Common myeloid progenitor, CD34-positive (primary cell): ENCODE measurements at places on chromosomes 12 and 14.

- peak; percentile 59 for DNase-seq
Measured at GRCh38 chr12:110585231-110585799, 2.2 kb upstream of the PPTC7 start.

- no peak for DNase-seq
Measured at GRCh38 chr12:56315249-56315621, 553 bp downstream of the CNPY2 start.

GRCh38 chr14:92760524-92760805 lies 12.0 kb upstream of the LGMN start:
- DNase-seq, result no peak

- peak; percentile 70 for DNase-seq
Measured at GRCh38 chr14:25406818-25407217, 356.9 kb upstream of the STXBP6 start.

- DNase-seq, result no peak
Measured at GRCh38 chr14:100359881-100360280, 36.7 kb downstream of the SLC25A47 start.

DNA sequence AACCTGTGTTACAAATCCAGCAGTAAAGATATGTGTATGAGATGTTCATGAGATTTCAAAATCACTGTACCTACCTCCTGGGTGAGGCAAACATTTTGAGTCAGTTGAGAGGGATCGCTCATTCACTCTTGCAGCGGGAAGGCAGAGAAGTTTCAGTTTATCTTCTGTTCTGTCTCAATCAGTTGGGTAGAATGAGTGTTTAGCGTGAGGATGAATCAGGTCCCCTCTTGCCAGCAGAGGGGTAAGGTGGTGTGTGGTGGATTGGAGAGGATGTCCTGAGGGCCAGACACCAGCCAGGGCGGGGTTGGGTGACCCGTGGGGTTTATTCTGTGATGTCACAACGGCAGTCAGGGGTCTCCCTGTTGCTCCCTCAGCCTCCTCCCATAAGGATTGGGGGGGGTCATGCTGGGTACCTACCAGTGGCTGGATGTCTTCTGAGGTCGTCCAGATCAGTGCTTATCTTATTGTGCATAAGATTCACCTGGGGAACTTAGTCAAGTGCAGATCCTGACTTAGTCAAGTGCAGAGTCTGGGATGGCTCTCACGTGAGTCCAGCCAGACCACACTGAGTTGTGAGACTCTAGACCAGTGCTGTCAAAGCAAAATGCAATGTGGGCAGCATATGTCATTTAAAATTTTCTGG lies at the start of gene GSG1:
TSS of gene GSG1 (minus strand) at position 277 of the 643 bp plus-strand sequence. CDS start at position 122, 155 bp downstream.
- no peak for DNase-seq

DNA sequence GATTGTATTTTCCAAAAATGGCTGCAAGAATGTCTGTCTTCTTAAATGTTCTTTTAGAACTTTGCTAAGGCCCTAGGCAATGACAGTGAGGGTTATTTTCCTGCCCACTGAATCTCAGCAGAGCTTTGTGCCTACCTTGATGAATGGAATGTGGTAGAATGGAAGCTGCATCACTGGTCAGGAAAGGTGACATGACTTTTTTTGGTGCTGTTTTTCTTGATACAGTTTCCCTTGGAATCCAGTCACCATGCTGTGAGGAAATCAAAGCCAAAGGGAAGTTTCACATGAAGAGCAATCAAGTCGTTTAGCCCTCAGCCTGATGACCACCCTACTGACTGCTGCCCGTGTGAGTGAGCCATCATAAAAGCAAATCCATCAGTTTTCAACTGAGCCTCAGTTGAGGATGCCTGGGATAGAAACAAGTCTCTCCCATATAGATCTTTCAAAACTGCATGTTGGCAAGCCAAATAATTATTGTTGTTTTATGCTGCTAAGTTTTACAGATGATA lies 886.0 kb upstream of the FBXO33 start:
- DNase-seq, result no peak

- DNase-seq, result peak; percentile 11
Measured at GRCh38 chr12:121441555-121441954, 41.6 kb downstream of the RNF34 start.

DNA sequence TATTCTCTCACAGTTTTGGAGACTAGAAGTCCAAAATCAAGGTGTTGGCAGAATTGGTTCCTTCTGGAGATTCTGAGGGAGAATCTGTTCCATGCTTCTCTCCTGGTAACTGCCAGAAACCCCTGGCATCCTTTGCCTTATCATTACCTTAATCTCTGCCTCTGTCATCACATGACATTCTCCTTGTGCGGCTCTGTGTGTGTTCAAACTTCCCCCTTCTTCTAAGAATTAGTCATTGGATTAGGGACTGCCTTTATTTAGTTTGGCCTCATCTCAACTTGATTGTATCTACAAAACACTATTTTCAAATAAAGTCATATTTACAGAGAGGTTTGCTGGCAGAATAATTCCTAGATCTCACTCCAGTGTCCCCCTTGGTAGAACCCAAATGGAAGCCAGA lies 68.9 kb downstream of the ZNF641 start:
- no peak for DNase-seq

DNA sequence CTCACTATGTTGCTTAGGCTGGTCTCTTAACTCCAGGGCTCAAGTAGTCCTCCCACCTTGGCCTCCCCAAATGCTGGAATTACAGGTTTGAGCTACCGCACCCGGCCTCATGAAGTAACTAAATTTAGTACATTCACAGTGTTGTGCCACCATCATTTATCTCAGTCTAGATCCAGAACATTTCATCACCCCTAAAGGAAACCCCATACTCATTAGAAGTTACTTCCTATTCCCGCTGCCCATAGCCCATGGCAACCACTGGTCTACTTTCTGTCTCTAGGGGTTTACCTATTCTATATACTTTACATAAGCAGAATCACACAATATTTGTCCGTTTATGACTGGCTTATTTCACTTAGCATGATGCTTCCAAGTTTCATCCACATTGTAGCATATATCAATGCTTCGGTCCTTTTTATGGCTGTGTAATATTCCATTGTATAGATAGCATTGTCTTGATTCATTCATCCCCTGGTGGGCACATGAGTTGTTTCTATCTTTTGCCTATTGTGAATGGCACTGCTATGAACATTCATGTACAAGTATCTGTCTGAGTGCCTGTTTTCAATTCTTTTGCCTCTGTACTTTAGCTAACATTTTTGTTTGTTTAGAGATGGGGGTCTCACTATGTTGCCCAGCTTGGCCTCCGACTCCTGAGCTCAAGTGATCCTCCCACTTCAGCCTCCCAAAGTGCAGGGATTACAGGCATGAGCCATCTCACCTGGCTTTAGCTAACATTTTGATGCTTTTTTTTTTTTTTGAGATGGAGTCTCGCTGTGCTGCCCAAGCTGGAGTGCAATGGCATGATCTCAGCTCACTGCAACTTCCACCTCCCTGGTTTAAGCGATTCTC lies 10.2 kb upstream of the SH2B3 start:
- DNase-seq, result no peak

- DNase-seq, result peak; percentile 45
Measured at GRCh38 chr14:93984987-93985410, 8.6 kb upstream of the ASB2 start.

DNA sequence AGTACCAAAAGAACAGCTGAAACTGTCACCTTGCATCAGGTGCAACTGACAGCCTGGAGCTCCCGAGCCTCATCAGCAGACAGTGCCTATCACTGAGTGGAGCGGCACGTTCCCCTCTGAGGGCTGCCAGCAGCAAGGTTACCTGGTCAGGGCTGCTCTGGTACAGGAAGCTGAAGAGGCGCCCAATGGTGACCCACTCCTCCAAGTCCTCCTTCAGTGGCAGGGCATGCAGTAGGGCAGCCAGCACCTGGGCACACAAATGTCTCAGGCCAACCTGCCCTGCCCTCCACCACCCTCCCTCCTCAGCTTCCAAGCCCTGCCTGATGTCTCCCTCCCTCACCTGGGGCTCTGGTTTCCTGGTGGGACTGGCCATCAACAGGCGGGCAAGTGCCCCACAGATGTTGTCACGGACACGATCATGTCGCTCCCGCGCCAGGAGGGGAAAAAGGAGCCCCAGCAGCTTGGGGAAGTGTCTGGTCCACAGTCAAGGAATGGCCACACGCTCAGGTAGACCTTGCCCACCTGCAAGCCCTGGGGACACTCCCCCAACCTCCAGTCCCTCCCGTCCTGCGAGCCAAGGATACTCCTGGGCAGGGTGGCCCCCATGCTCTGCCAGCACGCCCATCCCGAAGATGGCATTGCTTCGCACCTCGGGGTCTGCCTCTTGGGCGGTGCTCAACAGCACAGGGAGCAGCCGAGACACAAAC lies 7.1 kb downstream of the IPO4 start:
- no peak for DNase-seq

- DNase-seq, result no peak
Measured at GRCh38 chr14:93643676-93644075, 144.6 kb downstream of the PRIMA1 start.

DNA sequence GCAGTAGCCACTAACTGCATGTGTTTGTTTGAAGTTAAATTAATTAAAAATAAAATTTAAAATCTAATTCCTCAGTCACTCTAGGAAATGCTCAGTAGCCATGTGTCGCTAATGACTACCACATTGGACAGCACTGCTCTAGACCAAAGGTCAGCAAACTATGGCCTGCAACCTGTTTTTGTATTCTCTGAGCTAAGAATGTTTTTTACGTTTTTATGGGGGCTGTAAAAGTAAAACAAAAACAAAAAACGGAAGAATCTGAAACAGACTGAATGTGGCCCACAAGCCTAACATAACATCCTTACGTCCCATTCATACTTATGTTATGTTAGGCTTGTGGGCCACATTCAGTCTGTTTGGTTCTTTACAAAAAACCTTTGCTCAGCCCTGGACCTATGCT lies 57.8 kb downstream of the LIN52 start:
- DNase-seq, result no peak

DNA sequence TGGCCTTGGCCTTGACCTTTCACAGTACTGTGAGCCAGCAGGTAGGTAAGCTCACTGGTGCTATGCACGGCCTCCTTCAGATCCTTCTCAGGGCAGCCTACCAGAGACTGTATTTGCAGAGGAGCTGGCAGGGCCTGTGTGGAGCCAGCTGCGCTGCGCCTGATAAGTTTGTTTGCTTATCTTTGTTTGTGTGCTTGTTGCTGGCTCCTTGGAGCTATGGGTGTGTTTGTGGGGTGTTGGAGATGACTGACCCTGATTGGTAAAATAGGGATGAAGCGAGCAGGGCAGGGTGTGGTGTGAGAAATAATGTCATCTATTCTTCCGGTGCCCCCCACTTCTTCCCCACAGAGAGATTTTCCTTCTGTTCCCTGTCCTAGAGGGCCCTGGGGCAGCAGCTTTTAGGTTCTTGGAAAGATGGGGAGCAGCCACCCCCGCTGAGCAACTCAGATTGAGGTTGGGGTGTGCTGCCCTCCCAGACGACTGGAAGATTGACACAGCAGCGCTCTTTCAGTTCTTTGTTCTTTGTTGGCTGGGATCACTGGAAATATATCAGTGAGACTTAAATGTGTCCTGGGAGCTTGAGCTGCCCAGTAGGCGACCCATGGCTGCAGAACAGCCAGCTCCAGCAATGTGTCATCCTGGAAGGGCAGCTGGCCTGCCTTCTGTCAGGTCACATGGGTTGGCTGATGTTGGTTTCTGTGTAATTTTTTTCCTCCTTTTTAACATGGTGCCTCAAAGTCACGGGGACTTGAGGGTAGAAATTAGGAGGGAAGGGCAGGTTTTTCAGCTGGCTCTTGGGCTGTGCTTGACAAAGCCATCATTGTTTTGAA lies 19.6 kb downstream of the MLXIP start:
- DNase-seq, result peak; percentile 61

DNA sequence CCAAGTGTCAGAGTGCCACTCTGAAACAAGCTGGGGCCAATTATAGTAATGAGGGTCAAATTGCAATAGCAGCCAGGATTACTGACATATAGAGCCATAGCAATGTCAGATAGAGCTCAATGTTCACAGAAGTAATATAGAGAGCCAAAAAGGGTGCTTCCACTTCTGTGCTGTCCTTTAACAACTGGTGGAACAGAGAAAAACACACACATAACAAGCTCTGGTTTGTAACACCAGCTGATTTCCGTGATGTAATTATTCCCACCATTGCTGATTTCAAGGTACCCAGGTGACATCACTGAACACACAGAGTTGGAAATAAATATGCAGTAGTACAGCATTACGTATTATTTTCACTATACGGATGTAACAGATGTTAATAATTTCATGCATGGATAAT lies 3.0 kb upstream of the CLEC2B start:
- no peak for DNase-seq

DNA sequence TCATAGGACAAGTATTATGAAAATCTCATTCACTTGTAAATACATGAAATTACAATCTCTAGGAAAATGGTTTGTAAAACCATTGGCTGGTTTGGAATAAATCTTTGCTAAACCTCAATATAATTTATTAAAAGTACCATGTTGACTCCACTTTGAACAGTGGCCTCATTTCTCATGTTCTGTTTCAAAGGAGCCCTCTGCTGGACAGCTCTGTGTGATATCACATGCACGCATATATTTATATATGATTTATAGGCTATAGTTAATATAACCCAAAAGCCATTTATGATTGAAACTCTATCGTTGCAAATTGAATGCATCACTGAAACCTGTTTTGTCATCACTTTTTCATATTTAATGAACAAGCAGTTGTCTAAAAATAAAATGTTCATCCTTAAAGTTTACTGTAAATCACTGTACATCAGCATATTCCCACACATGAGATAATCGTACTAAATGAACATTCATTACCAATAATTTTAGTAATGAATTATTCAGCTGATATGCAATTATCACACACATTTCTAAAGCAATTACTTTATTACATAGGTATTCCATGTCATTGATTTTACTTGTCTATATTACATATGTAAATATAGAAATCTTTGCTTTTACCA lies 493.8 kb downstream of the NPAS3 start:
- peak; percentile 72 for DNase-seq

DNA sequence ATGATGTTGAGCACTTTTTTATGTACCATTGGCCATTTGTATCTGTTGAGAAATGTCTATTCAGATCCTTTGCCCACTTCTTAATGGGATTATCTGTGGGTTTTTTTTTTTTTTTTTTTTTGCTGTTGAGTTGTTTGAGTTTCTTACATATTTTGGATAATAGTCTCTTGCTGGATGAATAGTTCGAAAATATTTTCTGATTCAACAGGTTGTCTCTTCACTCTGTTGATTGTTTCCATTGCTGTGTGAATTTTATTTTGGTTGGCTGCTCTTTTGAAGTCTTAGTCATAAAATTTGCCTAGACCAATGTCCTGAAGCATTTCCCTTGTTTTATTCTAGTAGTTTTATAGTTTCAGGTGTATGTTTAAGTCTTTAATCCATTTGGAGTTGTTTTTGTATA lies 64.5 kb downstream of the CAND1 start:
- DNase-seq, result no peak

GRCh38 chr12:19150273-19150900 lies 20.9 kb downstream of the PLEKHA5 start:
- no peak for DNase-seq

GRCh38 chr12:6869049-6870021 lies 2.0 kb downstream of the TPI1 start:
- DNase-seq, result peak; percentile 84

DNA sequence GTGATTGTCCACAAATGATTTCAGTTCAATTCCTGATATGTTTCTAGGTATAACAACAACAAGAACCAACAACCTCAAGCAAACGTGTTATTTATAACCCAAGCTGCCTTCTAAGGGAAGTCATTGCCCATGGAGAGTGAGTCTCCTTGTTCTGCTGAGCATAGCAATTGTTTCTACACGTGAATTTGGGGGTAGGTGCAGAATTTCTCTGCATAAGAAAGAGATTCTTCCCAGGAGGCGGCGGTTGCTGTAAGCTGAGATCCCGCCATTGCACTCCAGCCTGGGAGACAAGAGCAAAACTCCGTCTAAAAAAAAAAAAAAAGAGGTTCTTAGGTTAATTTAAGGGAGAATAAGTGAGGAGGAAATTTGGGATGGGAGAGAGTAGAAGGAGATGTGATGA lies 226.5 kb upstream of the PELI2 start:
- DNase-seq, result no peak

- DNase-seq, result no peak
Measured at GRCh38 chr12:30517320-30517719, 178.3 kb downstream of the IPO8 start.
